LHCN-M2 (cell line): ENCODE measurements at places on chromosomes 2 and 18.

DNA sequence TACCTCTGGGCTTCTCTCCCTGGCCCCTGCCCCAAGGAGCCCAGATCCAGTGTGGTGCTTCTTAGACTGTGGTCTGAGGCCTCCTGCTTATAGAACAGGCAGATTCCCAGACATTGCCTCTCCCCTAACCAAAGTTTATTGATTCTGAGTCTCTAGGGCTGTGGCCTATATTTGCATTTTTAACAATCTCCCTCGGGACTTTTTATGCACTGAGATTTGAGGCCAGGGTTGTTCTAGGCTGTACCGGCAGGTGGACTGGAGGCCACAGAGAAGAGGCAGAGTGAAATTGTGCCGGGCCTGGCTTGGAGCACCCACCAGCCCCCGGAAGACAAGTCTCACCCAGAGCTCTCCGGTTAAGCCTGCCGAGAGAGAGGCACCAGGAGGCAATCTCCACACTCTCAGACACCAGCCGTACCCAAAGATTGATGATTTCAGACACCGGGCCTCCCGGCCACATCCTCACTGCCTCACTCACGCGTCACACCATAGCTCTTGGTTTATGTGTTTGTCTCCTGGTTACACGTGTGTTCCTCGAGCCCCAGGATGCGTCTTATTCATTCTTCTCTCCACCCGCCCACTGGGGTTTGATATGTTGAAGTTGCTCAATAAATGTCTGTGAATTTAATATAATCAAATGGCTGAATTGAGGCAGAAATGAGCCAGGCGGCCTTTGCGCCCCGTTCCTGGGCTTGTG lies 203.7 kb downstream of the KLHL29 start:
- DNase-seq: no peak

DNA sequence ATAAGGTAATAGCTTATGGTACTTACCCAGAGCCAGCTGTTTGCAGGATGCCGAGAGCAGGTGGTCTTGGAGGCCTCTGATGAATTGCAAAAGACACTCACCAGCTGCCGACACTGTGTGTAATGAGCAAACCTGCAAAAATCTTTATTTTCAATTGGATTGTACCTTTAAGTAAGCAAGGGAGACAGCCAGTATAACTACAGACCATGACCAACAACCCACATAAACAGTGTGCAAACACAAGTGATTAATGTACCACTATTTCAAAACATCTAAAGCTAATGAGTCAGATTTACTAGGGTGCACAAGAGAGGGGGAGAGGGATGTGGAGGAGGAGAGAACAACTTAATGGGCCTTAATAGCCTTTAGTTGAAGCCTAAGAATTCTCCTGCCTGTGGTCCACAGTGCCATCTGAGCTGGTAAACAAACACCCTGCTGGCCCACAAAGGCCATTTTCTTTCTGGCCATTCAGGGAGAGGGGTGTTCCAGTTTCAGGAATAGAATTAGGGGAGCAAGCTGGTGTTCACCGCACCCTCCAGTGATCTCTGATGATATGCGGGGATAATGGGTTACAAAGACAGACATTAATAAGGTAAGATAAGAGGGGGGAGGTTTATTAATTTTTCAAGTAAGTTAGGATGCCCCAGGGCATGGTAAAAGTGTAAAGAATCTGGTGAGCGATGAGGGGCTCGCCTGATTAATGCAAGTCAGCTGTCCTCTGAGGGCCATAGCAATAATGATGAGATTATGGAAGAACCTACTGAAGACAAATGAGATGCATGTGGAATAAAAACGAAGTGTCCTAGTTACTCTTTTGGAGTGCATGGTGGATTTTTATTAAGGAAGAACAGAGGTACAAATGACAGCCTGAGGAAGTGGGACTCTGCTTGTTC lies 196.4 kb downstream of the HRH4 start:
- DNase-seq: peak; percentile 37

GRCh38 chr2:176157499-176158185 lies 535 bp downstream of the HOXD3 start:
- DNase-seq: peak; percentile 4

GRCh38 chr2:72139874-72140620 lies 7.6 kb downstream of the CYP26B1 start:
- DNase-seq: no peak

GRCh38 chr2:207930747-207931146 lies 94.6 kb downstream of the PLEKHM3 start:
- no peak for DNase-seq

GRCh38 chr18:60556326-60556725 lies 183.8 kb upstream of the MC4R start:
- no peak for DNase-seq
